ENCODE measurements at places on chromosomes 5 and 9.

GRCh38 chr5:23208959-23209431 is 298.4 kb upstream of the PRDM9 start:
- no peak for DNase-seq

GRCh38 chr9:88737031-88737430 is 202.1 kb downstream of the NXNL2 start:
- DNase-seq = no peak

DNA sequence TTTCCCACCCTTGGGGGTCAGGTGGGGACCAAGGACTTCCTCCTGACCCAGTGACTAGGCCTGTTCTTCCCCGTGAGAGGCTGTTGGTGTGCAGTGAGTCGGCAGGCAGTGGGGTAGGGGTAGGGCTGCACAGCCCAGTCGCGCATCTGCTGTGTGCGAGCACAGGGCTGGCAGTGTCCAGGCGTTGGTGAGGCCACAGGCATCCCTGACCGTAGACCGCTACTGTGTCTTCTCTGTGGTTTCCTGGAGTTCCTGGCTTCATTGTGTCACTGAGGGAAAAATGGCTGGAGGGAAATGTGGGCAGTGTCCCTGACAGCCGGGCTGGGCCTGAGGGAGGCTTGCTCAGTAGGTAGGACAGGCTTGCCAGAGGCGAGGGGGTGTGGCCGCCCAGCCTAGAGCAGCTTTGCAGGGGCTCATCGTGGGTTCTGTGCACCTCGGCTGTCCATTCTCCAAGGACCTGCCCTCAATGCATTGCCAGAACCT is 95.4 kb downstream of the CACNA1B start:
- no peak for DNase-seq

DNA sequence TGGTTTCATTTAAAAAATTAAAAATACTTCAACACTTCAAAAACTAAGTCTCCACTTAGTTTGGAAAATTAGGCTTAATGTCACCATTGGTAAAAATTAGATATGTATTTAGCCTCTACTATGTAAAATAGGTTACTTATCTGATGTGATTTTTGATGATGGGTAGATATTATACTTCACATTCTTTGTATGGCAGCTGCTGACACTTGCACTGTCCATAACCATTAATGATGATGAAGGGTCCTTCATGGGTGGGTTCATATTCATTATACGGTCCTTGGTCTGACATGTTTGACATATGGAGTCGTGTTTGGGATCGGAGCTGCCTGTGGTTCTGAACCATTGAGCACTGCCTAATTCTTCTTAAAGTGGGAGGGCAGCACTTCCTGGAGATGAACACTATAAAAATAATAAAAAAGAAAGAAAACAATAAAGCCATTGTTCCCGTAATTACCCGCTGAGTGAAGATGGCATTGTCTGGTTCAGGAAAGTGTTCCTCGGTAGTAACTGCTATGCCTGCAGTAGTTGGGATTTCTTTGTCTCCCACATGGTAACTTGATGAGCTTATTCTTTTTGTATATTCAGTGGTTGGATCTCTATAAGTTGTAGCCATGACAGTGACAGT is 2.2 kb downstream of the LRRTM2 start:
- no peak for DNase-seq

DNA sequence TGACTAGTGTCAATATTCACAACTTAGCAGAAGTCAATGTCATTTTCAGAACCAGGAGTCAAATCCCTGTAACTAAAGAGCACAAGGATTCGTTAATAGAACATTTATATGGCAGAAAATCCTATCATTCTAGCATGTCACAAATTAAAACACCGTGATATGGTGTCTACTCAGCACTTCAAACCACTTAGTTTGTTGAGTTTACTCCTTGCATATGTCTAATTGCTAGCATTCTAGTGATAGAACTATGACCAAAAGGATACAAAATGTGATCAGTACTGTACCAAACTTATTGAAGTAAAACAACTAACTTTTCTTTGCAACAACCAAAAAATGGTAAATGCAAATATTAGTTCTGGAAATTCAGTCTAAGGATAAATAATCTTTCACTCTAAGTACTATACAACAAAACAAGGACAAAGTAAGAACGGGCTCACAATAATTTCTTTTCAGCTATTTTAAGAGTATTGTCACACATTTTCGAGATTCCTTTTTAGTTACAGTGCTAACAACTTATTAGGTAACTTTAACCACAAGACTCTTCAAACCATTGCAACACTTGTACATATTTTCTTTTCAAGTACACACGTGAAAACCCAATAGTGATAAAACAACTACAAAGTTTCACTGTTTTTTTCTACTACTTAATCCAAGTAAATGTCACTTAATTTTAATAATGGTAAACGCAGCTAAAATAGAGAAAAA is 845.2 kb upstream of the CDH10 start:
- no peak for DNase-seq

DNA sequence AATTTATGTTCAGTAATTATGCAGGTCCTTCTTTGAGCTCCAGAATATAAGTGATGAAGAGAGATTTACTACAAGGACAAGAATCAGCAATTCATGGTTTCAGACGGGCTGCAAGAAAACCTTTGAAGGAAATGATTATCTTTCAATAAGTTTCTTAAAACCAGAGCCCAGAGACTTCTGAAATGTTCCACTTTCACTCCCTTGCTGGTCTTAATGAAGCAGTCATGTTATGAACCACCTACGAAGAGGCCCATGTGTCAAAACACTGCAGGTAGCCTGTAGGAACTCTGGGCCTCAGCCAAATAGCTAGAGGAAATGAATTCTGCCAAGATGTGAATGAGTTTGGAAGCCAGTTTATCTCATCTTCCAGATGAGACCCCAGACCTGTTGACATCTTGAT is 505.9 kb upstream of the MEF2C start:
- no peak for DNase-seq

DNA sequence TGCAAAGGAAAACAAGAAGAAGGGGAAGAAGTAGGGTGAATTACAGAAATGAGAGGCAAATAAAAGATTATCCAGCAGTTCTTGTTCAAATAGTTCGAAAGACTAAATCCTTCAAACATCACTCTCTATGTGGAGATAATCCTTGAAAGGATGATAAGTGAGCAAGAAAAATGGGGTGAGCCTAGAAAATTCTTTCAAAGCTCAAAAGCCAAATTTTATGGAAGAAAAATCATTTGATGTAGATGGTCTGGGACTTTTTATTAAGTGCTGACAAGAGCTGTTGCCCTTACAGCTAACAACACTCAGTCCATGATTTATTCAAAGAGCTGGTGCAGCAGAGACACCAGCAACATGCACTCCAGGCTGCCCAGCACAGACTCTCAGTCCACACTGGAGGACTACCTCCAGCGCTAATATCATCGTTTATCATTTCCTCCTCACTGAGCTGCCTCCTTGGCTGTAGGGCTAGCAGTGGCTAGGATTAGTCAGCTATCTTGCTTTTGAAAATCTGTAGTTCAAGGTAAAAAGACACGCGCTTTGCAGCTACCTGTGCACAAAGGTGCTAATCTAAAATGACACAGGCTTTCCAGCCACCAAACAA is 264.8 kb upstream of the KIF2A start:
- DNase-seq = no peak

DNA sequence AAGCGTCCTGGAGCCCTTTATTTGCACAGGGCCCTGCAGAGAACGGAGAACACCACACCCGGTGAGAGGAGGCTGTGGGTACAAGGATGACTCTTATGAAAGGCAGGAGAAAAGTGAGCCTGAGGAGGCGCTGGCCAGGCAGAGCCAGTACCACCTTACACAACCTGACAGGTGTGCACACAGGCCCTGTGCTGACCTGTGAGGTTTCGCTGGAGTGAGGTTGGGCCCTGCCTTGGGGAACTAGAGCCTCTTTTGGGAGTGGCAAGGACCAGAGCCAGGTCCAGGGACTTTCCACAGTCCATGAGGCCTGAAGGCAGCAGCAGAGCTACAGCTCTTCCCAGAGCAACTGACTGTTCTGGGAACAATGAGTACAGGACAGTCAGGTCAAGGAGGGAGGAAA is 3.1 kb downstream of the SRD5A1 start:
- DNase-seq = no peak

GRCh38 chr5:56683733-56684132 is 131.6 kb upstream of the MAP3K1 start:
- DNase-seq = no peak

GRCh38 chr9:120289990-120290975 is 289.7 kb downstream of the CDK5RAP2 start:
- no peak for DNase-seq

DNA sequence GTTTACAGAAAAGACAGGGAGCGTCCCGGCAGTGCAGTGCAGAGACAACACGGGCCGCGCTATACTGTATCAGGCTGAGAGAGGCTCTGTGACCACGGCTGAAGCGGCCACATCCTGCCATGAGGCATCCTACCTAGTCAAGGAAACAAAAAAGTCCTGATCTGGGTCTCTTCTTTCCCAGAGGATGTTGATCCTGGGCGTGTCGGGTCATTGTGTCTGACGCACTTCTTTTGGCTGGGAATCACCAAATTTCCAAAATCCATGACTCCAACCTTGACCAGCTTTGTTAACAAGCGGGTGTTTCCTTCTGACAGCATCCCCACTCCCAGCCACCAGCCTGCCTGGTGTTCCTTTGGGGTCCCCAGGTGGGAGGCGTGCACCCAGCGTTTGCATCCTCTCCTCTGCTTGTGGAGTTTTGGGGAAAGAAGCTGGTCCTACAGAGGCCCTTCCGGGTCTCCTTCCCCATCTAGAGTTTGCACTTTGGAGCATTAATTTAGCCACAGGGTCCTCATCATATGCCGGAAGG is 91.4 kb upstream of the RAI14 start:
- no peak for DNase-seq

DNA sequence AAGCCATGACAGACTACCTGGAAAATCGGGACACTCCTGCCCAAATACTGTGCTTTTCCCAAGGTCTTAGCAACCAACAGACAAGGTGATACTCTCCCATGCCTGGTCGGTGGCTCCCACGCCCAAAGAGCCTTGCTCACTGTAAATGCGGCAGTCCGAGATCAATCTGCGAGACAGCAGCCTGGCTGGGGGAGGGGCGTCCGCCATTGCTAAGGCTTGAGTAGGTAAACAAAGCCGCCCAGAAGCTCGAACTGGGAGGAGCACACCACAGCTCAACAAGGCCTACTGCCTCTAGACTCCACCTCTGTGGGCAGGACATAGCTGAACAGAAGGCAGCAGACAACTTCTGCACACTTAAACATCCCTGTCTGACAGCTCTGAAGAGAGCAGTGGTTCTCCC is 272.1 kb upstream of the CCNG1 start:
- DNase-seq = no peak

DNA sequence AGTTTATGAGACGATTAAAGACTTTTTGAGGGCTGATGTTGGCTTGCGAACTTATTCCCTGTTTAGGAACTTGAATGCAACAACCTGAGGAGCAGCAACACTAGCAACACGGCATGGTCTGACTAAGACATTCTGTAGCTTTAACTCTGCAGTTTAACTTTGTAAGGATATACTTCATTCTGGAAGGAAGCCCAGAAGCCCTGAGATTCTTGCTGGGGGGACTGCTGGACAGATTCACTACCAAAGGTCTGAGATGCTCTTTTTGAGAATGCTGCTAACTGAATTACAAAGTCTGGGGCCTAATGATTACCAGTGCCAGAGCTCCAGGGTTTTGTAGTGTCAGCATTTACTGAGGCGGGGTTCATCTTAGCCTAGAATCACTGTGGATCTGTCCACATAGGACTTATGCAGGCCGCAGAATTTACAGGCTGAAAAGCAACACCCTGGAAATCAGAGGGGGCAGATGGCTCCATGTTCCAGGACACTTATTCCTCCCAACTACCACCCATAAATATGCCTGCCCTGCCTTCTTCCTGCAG is 537.1 kb upstream of the CDH18 start:
- no peak for DNase-seq

GRCh38 chr5:139552893-139553575 is 8.1 kb upstream of the UBE2D2 start:
- DNase-seq = no peak

DNA sequence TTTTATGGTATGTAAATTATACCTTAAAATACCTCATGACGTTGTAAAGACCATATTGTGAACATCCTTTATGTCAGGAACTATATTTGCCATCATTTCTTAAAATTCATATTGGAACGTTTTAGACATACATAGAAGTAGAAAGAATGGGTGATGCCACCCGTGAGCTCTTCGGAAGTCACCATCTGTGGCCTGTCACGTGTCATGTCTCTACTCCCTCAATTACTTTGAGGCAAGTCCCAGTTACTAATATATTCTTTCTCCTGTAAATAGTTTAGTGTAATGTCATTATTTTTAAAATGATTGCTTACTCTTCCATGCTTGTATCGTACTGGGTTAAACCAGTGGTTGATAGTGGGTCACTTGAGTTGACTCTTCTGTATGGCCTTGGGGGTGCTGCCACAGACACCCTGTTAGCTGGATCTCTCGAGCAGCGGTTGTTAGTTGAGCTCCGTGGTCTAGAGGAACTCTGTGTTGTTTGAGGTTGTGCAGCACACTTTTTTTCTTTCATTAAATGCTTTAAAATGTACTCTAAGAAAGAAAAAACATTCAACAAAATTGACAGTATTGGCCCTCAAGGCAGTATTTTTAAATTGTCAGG is 66.2 kb downstream of the TRIO start:
- DNase-seq = no peak

DNA sequence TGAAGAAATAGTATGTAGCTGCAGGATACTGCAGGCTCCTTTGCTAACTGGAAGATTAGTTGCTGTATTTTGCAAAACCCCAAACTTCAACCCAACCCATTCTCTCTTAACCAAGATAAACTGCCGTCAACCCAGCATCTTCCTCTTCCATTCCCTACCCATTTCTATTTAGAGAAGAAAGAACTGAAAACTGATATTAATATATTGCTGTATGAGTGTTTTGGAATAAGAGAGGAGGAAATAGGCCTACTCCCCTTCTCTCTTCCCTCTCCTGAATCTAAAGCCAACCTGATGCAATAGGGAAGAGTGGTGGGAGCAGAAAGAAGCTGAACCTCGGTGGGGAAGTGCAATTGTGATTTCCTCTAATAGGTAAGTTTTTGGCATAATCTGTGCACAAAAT is 83.7 kb downstream of the TMEM215 start:
- DNase-seq = no peak

GRCh38 chr5:138438003-138438723 is 694 bp upstream of the REEP2 start:
- no peak for DNase-seq

DNA sequence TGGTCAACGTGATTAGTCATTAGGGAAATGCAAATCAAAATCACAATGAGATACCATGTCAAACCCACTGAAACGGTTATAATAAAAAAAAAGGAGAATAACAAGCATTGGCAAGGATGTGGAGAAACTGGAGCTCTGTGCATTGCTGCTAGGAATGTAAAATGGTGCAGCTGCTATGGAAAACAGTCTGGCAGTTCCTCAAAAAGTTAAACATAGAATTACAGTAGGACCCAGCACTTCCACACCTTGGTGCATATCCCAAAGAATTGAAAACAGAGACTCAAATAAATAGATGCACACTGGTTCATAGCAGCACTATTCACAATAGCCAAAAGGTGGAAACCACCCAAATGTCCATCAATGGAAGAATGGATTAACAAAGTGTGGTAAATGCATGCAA is 201.5 kb upstream of the TUT7 start:
- DNase-seq = no peak

- DNase-seq = no peak
These were observed 61.0 kb upstream of the SPTLC1 start for GRCh38 chr9:92176068-92176799.

GRCh38 chr9:38761999-38762398 is 42.1 kb upstream of the FAM240B start:
- no peak for DNase-seq

- DNase-seq = peak; percentile 32
These were observed 15.6 kb upstream of the CD74 start for GRCh38 chr5:150428106-150428876.

GRCh38 chr5:102539996-102540728 is 41.4 kb upstream of the SLCO6A1 start:
- no peak for DNase-seq
